ENCODE measurements at places on chromosomes 5 and 9. TPM values are rescaled to one million over a fixed set of nuclear protein-coding genes. Genes with fewer than 3 reads are reported as not detected.

- no peak overlapping the region for H3K27ac ChIP-seq
- no peaks in the 10 kb centered on the region for H3K4me1 ChIP-seq
- no peak for DNase-seq
Observed at GRCh38 chr9:122816163-122816867, 12.1 kb downstream of the PDCL start.

The NXNL2 gene
- 1.8 TPM for total RNA-seq

- peaks cover 4% of the 10 kb centered on the region for H3K4me1 ChIP-seq
- no peaks in the 10 kb centered on the region for H3K36me3 ChIP-seq
- H3K27ac ChIP-seq = no peak overlapping the region
- no peak for DNase-seq
Observed at GRCh38 chr5:137220523-137220927, 278.6 kb downstream of the SPOCK1 start.

DNA sequence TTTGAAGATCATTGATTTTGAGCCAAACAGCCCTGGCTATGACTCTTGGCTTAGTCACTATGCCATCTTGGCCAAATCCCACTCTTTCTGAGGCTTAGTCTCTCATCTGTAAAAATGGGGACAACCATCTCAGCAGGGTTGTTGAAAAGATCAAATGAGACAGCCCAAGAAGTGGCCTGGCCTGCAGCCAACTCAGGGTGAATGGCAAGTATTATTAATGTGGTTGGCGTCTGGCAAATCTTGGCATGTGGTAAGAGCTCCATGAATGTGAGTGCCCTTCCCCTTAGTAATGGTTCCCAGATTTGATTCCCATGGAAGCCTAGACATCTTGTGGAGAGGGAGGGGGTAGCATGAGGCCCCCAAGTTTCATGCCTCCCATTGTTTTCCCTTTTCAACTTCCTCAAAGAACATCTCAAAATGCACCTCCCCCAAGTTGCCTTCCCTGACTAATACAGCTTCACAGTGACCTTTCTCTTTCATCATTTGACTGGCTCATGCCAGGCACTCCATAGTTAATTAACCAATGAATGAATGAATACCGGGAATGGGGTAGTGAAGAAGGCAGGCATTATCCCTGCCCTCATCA, 11.8 kb upstream of the TGFBI start:
- no peak for DNase-seq
- no peaks in the 10 kb centered on the region for H3K36me3 ChIP-seq
- peaks cover 41% of the 10 kb centered on the region for H3K27me3 ChIP-seq
- H3K27ac ChIP-seq = no peak overlapping the region
- H3K4me1 ChIP-seq = peaks cover 66% of the 10 kb centered on the region
- H3K4me3 ChIP-seq = no peak overlapping the region

- H3K27ac ChIP-seq = no peak overlapping the region
- DNase-seq = no peak
- H3K4me3 ChIP-seq = no peak overlapping the region
Observed at GRCh38 chr9:137479892-137480685, 21.0 kb upstream of the NSMF start.

The EGFLAM gene
- 4.8 TPM for total RNA-seq

DNA sequence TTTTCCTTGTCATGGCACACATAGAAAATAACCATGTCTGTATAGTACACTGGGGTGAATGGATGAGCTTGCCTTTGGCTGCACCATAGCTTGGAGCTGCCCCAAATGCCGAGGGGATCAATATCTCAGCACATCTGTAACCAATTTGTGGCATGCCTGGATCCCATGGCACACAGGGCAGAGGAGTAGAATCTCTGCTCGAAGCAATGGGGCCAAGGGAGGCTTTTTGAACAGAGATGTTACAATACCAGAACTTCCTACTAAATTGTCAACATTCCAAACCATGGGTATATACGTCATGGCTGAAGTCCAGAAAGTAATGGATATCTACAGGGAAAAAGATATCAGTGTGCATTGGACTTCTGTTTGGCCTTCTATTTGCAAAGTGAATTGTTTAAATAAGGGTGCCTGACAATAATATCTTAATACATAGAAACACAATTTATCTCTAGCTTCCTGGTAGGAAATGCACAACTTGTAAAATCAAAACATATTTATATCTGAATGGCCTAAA, 39.0 kb downstream of the ESM1 start:
- no peak for DNase-seq
- no peak overlapping the region for H3K27ac ChIP-seq

- H3K27ac ChIP-seq = peak overlapping the region; percentile 31
- no peak overlapping the region for H3K4me3 ChIP-seq
- H3K36me3 ChIP-seq = no peaks in the 10 kb centered on the region
- peaks cover 5% of the 10 kb centered on the region for H3K4me1 ChIP-seq
- H3K27me3 ChIP-seq = peaks cover 24% of the 10 kb centered on the region
Observed at GRCh38 chr5:150765011-150765798, 6.4 kb upstream of the DCTN4 start.

The GPR150 gene
- not detected for total RNA-seq

GRCh38 chr5:151471276-151471675, 23.9 kb downstream of the SLC36A1 start:
- DNase-seq = no peak
- H3K27me3 ChIP-seq = no peaks in the 10 kb centered on the region
- H3K4me1 ChIP-seq = no peaks in the 10 kb centered on the region
- H3K36me3 ChIP-seq = peaks cover 10% of the 10 kb centered on the region

GRCh38 chr5:81016116-81016515, 56.0 kb downstream of the RASGRF2 start:
- H3K4me1 ChIP-seq = peaks cover 5% of the 10 kb centered on the region
- no peak overlapping the region for H3K27ac ChIP-seq
- no peak overlapping the region for H3K4me3 ChIP-seq

- no peak for DNase-seq
- no peaks in the 10 kb centered on the region for H3K36me3 ChIP-seq
- no peak overlapping the region for H3K27ac ChIP-seq
- no peak overlapping the region for H3K4me3 ChIP-seq
Observed at GRCh38 chr9:98971915-98972223, 28.2 kb downstream of the COL15A1 start.

The SPATA31D4 gene
- not detected for total RNA-seq

The ZCCHC7 gene
- 20.3 TPM for total RNA-seq

DNA sequence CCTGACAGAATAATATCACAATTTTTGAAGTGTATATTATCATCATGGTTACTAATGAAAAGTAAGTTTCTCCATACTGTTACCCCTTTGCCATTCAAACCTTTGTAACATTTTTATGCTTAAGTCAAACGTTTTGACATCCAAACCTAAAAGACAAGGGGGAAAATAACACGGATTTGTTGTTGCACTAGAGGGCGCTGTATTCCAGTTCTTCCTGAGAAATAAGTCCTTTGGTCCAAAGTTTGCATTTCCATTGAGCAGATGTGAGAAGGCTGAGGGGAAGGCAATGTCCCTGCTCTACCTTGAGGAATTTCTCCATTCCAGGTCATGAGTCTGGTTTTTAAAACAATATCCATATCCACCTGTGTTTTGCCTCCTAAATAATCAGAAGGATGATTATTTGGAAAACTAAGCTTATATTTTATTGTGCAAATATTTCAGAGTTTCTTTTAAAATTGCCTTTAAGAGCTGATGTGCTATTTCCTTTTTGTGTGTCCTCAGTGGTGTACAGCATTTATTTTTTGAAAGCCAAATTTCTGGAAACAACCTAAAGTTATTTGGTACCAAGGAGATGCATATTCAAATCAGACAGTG, 9.7 kb downstream of the LECT2 start:
- H3K4me3 ChIP-seq = no peak overlapping the region
- peaks cover 18% of the 10 kb centered on the region for H3K27me3 ChIP-seq
- no peaks in the 10 kb centered on the region for H3K36me3 ChIP-seq
- no peak overlapping the region for H3K27ac ChIP-seq

- no peak overlapping the region for H3K27ac ChIP-seq
- no peaks in the 10 kb centered on the region for H3K4me1 ChIP-seq
- no peaks in the 10 kb centered on the region for H3K27me3 ChIP-seq
- no peak for DNase-seq
- no peak overlapping the region for H3K4me3 ChIP-seq
- no peaks in the 10 kb centered on the region for H3K36me3 ChIP-seq
Observed at GRCh38 chr5:91443023-91443422, 59.9 kb upstream of the ARRDC3 start.

The MEGF10 gene
- 13.3 TPM for total RNA-seq

DNA sequence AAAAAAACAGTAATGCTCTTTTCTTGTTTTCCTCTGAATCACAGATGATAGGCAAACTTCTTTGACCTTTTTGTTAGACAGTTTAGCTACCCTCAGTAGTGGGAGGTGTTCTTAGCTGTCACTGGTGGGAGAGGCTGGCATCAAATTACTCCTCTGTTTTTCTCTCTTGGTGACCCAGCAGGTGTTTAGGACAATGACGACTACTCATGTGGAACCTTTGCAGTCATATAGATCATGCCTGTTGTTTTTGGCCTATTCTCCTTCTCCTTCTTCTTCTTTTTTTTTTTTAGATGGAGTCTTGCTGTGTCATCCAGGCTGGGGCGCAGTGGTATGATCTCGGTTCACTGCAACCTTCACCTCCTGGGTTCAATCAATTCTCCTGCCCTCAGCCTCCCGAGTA, 15.4 kb upstream of the NPR2 start:
- H3K4me1 ChIP-seq = peaks cover 10% of the 10 kb centered on the region
- no peaks in the 10 kb centered on the region for H3K27me3 ChIP-seq
- DNase-seq = no peak
- no peaks in the 10 kb centered on the region for H3K36me3 ChIP-seq
- peak overlapping the region; percentile 30 for H3K27ac ChIP-seq

The HCN1 gene
- total RNA-seq = 2.5 TPM

GRCh38 chr5:137215780-137216179, 283.3 kb downstream of the SPOCK1 start:
- no peaks in the 10 kb centered on the region for H3K4me1 ChIP-seq
- no peak for DNase-seq
- no peak overlapping the region for H3K27ac ChIP-seq
- peaks cover 9% of the 10 kb centered on the region for H3K27me3 ChIP-seq

GRCh38 chr9:18710065-18710464, 236.1 kb downstream of the ADAMTSL1 start:
- H3K4me3 ChIP-seq = no peak overlapping the region
- peaks cover 21% of the 10 kb centered on the region for H3K4me1 ChIP-seq
- H3K27ac ChIP-seq = no peak overlapping the region
- H3K27me3 ChIP-seq = no peaks in the 10 kb centered on the region

The LCN1 gene
- total RNA-seq = not detected

The ADAMTSL2 gene
- 0.57 TPM for total RNA-seq

The HEMGN gene
- total RNA-seq = not detected

The OXCT1 gene
- 26.4 TPM for total RNA-seq

The TRPM3 gene
- 1.6 TPM for total RNA-seq

The RNF183 gene
- total RNA-seq = 0.77 TPM

DNA sequence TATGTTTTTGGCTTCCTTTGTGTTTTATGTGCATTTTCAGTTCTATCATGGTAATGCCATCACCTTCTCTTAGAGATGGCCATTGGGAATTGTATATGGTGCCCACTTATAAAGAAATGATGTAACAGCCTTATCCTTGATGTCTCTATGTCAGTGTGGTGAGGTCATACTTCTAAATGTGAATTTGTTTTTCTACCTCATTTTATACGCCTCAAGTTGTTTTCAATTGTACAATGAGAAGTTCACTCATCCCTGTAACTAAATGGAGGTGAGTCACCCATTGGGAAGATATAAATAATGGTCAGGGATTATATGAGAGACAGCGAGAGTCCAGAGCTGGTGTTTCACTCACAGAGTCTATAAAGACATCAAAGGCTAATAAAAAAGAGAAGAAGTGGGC, 402.4 kb downstream of the AGTPBP1 start:
- no peaks in the 10 kb centered on the region for H3K36me3 ChIP-seq
- H3K27ac ChIP-seq = no peak overlapping the region
- H3K27me3 ChIP-seq = peaks cover 15% of the 10 kb centered on the region
- DNase-seq = no peak

DNA sequence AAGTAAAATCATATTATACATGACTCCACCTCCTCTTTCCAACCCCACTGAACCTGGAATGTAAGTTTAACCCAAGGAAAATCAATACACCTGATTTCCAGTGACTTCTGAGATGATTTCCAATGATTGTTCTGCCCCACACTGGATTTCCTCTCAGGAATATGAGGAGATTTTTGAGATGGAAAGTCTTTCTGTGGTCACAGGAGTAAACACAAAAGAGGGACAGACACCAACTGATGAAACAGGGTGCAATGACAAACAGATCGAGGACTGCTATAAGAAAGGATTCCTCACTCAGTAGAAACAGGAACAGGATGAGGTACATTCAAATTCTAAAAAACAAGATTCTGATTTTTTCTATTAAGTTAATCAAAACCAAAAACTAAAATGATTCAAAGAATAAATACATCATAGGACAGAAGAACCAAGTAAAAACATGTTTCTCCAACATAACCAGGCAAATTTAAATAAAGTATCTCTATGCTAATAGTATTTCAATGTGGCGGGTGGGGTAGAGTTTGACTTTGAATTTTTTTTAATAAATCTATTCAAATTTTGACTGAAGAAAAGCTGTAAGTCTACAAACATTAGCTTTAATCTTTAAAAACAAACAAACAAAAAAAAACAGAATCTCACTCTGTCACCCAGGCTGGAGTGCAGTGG, 42.1 kb downstream of the DTWD2 start:
- no peak overlapping the region for H3K4me3 ChIP-seq
- H3K27ac ChIP-seq = no peak overlapping the region
- no peak for DNase-seq
- peaks cover 5% of the 10 kb centered on the region for H3K36me3 ChIP-seq
- no peaks in the 10 kb centered on the region for H3K4me1 ChIP-seq

GRCh38 chr5:10735569-10736276, 25.3 kb downstream of the DAP start:
- H3K4me3 ChIP-seq = no peak overlapping the region
- H3K4me1 ChIP-seq = peaks cover 13% of the 10 kb centered on the region
- H3K27ac ChIP-seq = no peak overlapping the region
- H3K36me3 ChIP-seq = peaks cover 52% of the 10 kb centered on the region
- no peak for DNase-seq

The FSTL4 gene
- total RNA-seq = 11.3 TPM

DNA sequence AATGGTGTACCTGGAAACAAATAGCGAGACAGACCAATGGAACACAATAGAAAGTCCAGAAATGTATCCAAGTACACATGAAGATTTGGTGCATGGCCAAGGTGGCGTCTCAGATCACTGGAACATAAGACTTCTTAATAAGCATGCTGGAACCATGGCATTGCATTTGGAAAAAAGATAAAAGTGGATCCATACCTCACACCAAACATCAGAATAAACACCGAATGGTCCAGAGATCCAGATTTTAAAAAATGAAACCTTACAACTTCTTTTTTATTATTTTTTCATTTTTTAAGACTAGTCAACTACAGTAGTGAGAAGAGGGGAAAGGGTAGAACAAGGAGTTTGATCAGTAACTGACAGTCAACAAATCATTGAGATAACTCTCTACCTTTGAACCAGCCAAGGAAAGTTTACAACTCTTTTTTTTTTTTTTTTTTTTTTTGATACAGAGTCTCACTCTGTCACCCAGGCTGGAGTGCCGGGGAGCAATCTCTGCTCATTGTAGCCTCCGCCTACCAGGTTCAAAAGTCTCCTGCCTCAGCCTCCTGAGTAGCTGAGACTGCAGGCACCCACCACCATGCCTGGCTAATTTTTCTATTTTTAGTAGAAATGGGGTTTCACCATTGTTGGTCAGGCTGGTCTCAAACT, 8.8 kb upstream of the DUSP1 start:
- no peak overlapping the region for H3K4me3 ChIP-seq
- DNase-seq = no peak
- peak overlapping the region; percentile 18 for H3K27ac ChIP-seq
- H3K4me1 ChIP-seq = peaks cover 18% of the 10 kb centered on the region

The DPYSL3 gene
- 36.0 TPM for total RNA-seq

- no peaks in the 10 kb centered on the region for H3K36me3 ChIP-seq
- no peak for DNase-seq
- no peak overlapping the region for H3K27ac ChIP-seq
- no peak overlapping the region for H3K4me3 ChIP-seq
Observed at GRCh38 chr5:157216391-157217142, 35.9 kb downstream of the ITK start.
